GOT3 (cell line): ENCODE measurements at places on chromosomes 3 and 15.

GRCh38 chr3:134978658-134979057 is 183.6 kb downstream of the EPHB1 start:
- DNase-seq = no peak

GRCh38 chr3:15431256-15431837 is 3.9 kb downstream of the EAF1 start:
- DNase-seq = no peak

DNA sequence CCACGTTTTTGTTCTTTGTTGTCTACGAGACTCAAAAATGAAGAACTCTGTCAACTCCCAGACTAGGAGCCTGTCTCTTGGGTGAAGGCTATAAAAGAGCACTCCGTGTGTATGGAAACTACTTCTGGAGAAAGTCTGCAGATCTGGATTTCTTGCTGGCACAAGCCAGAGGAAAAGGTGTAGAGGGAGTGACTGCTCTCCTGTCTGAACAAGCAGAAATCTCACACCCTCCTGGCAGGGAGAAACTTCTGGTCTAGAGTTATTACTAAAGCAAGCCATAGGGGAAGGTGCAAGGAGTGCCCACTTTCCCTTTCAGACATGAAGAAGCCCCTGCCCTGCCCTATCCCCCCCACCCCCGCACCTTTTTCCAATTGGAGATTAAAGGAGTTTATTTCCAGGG is 9.5 kb downstream of the PLAAT1 start:
- no peak for DNase-seq

DNA sequence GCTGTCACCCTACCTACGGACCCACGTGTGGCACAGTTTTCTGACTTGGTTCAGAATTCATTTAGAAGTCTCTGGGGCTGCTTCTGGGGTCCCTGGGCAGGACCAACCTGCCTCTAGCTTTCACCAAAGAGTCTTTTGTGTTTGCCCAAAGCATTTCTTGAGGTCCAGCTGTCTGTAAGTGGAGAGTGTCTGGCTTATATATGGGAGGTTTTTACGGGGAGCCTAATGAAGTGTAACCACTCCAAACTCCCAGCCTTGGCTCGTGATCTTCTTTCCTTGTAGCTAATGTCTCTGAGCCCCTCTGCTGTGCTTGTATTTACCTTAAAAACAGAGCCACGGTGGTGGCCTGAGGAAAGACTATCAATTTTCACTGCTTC is 109.0 kb upstream of the CTDSPL start:
- DNase-seq = no peak

DNA sequence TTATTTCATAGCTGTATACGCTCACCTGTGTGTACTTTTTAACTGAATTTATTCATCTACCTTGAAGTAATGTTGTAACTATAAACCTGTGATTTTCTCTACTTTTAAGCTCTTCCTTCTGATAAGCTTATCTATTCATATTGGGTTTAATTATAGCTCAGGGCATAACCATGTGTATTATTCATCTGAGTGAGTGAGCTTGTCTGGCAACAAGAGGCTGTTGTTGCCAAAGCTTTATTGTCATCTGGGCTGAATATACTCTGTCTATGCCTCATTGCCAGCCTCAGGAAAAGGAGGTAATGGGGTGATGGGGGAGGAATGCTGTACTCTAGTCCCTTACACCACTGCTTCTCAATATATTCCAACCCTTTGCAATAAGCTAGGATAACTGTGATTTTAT is 292.4 kb downstream of the UBE2E2 start:
- DNase-seq = no peak
